8988T (cell line): ENCODE measurements at places on chromosomes 6 and 20.
A peak's percentile ranks its signal among the peaks of the same experiment; 100 is the strongest.

DNA sequence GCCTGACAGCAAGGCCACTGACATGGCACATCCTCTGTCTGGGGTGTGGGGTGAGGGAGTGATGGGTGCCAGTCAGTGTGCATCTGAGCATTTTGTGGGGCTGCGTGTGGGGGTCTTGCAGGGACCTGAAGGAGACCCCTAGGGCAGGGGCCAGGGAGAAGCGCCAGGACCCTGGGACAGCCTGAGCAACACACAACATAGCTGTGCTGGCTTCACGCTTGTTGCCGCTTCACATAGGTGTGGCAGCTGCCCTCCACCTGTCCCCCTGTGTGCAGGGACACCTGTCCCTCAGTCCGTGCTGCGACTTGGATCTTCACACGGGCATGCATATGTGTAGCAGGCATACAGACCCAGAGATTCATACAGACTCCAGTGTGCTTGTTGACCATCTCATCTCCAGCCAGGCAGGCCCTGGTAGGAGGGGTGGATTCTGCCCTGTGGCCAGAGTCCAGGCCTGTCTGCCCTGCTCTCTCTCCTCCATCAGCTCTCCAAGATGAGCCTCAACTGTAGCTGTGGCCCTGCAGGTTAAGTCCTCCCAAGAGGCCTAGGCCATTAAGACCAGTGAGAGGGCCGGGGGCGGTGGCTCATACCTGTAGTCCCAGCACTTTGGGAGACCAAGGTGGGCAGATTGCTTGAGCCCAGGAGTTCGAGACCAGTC is 3.2 kb upstream of the NPBWR2 start:
- no peak for DNase-seq

DNA sequence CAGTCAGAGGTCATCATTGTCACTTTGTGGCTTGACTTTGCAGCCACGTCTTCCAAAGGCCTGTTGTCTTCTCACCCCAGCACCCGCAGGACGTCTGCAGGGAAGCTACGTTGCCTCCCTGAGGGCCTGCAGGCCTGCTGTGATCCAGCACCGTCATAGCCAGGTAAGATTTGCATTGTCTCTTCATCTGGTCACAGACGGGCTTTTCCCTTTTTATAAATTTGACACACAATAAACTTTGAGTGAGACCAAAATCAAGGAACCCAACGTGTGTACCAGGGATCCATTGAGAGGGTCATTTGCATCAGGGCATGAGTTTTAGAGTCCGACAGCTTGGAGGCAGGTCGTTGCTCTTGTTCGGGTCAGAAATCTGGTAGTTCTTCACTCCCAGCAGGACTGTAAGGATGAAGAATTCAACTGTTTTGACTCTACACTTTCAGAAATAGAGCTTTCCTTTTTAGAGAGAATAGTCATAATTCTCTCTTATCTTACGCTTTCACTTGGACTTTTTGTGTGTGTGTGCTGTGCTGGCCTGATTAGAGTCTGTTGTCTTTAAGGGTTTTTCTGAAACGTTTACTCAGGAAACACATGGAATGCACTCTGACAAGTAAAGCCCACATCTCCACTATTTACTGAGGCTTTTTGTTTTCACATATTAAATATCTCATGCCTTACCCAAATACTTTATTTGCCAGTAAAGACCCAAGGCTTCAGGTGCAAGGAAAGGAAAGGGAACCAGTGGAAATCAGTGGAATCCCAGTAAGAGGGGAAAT is 177.2 kb upstream of the TAB2 start:
- no peak for DNase-seq

- no peak for DNase-seq
Observed at GRCh38 chr20:57220337-57221145, 45.9 kb downstream of the BMP7 start.

DNA sequence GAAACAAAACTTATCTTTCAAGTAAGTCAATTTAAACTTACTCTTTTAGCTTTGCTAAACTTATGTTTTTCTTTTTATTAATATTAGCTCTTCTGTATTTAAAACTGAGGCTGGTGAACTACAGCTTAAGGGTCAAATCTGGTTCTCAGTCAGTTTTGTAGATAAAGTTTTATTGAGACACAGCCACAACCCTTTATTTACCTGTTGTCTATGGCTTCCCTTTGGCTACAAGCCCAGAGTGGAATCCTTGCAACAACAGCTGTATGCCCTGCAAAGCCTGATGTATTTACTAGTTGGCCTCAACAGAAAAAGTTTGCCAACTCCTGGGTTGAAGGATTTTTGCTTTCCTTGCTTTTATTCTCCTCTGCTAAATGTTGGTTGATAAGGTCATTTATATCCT is 491.4 kb upstream of the RNF217 start:
- DNase-seq: no peak

DNA sequence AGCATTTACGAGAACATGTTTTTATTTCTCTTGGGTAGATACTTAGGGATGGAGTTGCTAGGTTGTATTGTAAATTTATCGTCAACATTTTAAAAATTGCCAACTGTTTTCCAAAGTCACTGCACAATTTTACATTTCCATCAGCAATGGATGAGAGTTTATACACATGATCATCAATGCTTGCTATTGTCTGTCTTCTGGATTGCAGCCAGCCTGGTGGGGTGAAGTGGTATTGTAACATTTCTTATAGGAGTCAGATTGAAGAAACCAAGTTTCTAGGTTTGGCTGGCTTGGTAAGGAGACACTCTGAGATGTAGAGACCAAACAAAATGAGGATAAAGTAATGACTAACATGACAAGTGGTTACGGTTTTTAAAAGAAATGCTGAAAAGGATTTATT is 57.1 kb upstream of the HDDC2 start:
- DNase-seq: no peak

DNA sequence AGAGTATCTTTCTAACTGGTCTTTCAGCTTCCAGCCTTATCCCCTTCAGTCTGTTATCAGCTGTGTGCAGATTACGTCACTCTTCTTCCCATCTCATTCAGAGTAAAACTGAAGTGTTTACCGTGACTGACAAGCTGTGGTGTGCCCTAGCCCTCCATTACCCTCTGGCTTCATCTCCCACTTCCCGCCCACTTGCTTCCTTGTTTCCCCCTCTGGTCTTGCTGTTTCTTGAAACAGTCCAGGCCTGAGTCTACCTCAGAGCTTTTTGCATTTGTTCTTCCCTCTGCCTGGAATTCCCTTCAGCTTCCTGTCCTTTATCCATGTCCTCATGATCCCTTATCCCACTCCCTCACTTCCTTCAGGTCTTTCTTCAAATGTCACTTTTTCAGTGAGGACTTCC is 66.9 kb downstream of the CARMIL1 start:
- DNase-seq: no peak

- no peak for DNase-seq
Observed at GRCh38 chr6:143596866-143597265, 80.9 kb upstream of the PHACTR2 start.

DNA sequence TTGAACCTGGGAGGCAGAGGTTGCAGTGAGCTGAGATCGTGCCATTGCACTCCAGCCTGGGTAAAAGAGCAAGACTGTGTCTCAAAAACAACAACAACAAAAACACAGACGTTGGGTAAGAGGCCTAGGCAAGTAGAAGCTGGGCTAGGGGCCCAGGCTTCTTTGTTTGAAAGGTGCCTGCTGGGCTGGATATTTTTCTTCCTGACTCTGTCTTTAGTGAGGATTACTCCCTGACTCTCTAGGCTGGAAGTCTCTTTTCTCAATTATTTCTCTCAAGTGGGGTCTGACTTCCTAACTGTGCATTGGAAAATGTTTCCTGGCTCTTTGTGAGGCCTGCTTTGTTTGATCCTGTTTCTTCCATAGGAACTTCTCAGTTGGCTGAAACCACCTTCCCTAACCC is 76.5 kb upstream of the DTNBP1 start:
- DNase-seq: no peak

DNA sequence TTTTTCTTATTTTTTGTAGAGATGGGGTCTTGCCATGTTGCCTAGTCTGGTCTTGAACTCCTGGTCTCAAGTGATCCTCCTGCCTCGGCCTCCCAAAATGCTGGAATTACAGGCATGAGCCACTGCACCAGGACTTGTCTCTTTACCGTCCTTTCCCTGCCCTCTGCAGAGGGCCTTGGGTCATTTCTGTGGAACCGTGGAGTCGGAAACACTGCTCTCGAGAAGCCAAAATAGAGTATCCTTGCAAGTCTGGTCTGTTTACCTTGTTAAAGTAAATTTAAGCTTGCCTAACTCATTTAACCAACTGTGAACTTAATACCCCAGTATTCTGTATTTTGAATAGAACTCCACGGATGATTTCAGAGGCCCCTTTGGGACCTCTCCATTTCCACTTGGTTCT is 51.4 kb downstream of the KDM1B start:
- DNase-seq: no peak

- DNase-seq: no peak
Observed at GRCh38 chr6:161220346-161220745, 53.5 kb downstream of the AGPAT4 start.

- DNase-seq: peak; percentile 29
Observed at GRCh38 chr20:18705490-18705889, 108.1 kb upstream of the SCP2D1 start.

DNA sequence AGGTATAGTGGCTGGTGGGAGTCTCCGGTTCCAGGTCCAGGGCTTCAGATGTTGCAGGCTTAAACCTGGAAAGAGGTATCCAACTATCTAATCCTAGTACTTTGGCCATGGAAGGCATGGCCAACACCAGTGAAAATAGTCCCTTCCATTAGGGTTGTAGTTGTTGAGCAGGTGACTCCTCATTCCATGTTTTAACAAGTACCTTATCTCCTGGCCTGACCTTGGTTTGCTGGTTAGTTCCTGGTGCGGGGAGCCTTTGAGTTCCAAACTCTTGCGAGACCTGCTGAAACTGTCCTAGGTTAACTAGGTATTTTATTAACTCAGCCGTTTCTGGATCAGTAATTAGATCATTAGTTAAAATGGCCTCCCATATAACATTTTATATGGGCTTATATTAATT is 165.1 kb upstream of the PROKR2 start:
- no peak for DNase-seq

DNA sequence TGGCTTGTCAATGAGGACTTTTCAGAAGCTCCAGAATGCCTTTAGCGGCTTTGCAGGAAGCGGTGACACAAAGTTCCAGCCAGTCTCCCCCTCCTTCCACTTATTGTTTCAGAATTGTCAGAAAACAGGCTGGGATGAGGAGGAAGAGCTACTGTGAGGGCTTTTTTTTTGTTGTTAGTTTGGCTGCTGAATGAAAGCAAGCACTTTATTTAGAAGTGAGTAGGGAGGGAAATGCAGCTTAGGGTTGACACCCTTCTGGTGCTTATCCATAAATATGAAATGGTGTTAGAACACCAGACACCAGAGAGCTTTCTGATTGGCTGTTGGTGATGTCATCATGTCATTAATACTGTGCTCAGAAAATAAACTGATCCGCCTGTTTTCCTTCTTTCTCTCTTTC is 251.5 kb downstream of the SOX4 start:
- no peak for DNase-seq

GRCh38 chr6:148311966-148312669 is 30.5 kb upstream of the SASH1 start:
- DNase-seq: no peak

GRCh38 chr6:150185732-150186117 is 42.9 kb downstream of the PPP1R14C start:
- no peak for DNase-seq

DNA sequence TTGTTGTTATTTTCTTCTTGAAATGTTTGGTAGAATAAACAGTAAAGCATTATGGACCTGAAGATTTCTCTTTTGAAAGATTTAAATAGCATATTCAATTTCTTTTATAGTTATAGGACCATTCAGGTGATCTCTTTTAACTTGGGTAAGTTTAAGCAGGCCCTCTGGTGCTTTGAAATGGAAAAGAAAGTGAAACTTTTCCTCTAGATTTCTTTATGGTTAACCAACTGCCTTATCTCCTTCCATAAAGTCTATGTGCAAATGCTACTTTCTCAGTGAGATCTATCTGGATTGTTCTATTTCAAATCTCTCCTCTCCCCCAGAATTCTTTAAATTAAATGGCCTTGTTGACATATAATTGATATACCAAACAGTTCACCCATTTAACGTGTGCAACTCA is 54.0 kb downstream of the PHACTR2 start:
- DNase-seq: no peak

DNA sequence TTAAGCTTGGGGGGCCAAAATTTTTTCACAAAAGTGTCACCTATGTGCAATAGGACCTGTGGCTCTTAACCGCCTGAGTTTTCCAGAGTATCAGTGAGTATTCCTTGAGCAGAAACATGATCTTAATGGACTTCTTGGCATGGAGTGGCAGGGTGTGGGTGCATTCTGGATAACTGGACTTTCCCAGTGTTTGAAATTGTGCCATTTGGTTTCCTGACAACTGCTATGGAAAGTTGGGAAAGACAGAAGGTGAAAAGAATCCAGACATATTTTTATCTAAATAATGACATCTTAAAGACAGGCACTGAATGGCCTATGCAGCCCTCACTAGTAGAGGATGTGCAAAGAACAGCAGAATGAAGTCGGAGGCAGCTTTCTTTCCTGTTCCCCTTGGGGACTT is 34.3 kb upstream of the ADTRP start:
- DNase-seq: no peak

GRCh38 chr20:4123537-4124235 is 108.3 kb upstream of the RNF24 start:
- no peak for DNase-seq

- DNase-seq: no peak
Observed at GRCh38 chr20:34055290-34055689, 56.8 kb downstream of the EIF2S2 start.
